Iris pigment epithelial cell (primary cell): ENCODE measurements at places on chromosomes 16 and 17.

GRCh38 chr16:57699899-57700298 is 5.3 kb downstream of the DRC7 start:
- no peak for DNase-seq

GRCh38 chr17:76382803-76383545 is 1.4 kb upstream of the SPHK1 start:
- peak; percentile 82 for DNase-seq

DNA sequence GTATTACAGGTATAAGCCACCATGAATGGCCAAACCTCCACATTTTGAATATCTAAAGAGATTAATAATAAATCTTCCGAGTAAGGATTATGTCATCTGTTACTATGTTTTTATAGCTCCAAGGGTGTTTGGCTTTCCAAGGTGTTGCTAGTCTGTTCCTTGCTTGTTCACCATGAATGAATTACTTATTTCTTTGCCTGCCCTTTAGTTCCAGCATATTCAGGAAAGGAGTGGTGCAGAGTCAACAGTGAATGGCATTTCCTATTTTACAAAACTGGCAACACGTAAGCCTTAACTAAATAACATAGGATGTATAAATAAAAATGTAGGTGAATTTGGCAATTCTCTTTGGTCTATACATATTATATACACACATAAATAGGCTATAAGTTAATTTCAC is 70.3 kb downstream of the MYO1D start:
- no peak for DNase-seq

- DNase-seq = peak; percentile 85
These were observed 17.8 kb downstream of the RGS9 start for GRCh38 chr17:65154770-65155589.

- no peak for DNase-seq
These were observed 111.6 kb downstream of the SHISA9 start for GRCh38 chr16:13013043-13013442.

DNA sequence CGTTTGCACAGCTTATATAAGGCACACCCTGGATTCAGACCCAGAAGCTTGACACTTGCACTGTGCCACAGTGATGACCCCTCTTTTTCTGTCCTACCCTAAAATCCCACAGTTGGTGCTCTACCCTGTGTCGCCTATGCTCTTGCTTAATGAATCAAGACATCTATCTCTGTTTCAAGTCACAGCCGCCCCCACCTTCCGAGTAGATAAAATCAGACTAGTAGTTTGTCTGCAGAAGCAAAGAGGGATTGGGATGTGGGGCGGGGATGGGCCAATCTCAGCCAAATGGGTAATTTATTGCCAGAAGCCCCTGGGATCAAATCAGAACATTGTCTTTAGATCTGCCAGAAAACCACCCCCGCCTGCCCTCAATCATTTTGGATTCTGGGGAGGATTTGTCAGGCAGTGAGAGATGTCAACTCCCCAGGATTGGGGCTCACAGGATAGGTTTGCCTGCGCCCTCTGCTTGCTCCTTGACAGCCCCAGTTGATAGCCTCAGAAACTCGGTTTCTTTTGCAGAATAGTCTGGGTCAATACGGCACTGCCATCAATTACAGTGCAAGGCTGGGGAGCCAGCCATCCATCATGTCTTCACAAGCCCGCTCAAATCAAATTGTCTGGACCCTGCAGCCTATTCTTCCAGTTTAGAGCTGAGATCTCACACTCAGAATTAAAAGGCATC is 520.8 kb downstream of the GRIN2A start:
- DNase-seq = no peak

- no peak for DNase-seq
These were observed 24.4 kb downstream of the TBX21 start for GRCh38 chr17:47757386-47757785.

- no peak for DNase-seq
These were observed 10.8 kb downstream of the NMRAL1 start for GRCh38 chr16:4463522-4464163.

GRCh38 chr17:349666-350065 is 2.9 kb downstream of the RPH3AL start:
- DNase-seq = no peak

GRCh38 chr17:1412185-1413110 is 12.4 kb upstream of the YWHAE start:
- peak; percentile 33 for DNase-seq

- no peak for DNase-seq
These were observed 149.7 kb downstream of the HAPSTR1 start for GRCh38 chr16:9241177-9241576.

DNA sequence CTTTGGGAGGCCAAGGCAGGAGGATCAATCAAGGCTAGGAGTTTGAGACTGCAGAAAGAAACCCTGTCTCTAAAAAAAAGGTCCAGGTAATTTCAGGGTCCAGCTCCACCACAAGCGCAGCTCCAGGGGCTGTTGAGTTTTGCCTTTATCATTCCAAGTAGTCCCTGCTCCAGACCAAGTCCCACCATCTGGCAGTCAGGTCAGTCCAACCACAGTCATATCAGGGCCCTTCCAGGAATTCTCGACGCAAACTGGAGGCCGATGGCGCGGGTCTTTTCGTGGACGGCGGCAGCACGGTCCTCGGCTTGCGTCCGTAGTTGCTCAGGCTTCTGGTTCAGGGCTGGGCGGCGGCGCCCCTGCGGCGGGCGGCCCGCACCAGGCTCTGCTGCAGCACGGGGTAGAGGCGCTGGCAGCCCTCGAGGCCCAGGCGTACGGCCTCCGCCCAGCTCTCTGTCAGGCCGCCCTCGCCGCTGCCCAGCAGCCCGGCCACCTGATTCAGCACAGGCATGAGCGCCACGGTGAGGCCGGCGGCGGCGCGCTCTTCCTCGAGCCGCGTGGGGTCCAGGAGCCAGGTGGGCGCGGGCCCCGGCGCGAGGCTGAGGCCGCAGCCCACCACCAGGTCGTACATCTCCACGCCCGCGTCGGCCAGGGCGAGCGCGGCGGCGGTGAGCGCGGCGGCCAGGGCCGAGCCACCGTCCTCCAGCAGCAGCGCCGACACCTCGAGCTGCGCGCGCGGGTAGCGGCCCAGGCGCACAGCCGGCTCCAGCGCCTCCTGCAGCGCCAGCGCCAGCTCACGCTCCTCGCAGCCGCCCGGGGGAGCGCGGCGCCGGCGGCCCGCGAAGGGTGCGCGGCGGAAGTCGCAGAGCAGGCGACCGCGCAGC is 752 bp downstream of the EXOSC6 start:
- DNase-seq = peak; percentile 69

DNA sequence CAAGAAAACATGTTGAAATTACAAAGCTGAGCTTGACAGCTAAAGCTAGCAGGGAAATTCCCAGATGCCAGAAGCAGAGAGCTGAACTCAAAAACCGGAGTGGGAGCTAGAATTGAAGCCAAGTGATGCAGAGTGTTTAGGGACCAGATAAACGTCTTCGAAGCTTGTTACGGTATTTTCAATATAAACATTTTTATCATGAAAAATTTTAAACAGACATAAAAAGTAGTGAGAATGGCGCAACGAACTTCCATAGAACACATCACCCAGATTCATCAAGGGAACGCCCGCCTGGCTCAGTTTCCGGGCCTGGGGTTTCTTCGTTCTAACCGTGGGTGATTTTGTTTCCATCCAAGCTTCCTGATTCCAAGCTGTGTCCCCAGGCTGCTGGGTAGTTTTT is 18.1 kb downstream of the SPNS2 start:
- peak; percentile 73 for DNase-seq

DNA sequence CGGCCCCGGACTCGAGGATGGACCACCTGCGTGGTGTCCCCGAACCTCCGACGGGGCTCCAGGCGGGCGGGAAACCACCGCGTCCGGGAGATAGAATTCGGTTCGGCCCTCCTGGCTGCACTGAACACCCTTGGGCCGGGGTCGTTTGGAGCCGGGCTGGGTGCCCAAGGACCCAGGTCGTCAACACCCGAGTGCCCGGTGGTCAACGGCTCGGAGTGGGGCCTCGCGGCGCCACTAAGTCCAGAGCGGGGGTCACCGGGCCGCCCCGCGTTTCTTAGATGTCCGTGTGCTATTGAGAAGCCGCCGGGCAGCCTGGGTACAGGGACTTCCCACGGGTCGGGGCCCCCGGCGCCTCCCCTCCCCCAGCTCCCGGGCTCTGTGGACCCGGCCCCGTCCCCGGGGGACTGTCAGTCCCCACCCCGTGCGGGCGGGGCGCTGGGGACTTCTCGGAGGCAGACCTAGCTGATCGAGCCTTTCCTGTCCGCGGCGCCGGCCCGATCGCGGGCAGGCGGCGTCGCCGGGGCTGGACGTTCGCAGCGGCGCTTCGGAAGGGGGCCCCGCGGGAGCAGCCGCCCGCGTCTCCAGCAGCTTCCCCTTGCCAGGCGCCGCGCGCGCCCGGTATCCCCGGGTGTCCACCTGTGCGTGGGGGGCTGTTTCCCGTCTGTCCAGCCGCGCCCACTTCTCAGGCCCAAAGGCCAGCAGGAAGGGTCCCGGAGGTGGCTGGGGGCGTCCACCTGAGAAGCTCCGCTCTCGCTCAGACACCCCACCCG is 655 bp upstream of the NPTX1 start:
- DNase-seq = no peak

- DNase-seq = peak; percentile 98
These were observed 2.3 kb upstream of the SLC25A39 start for GRCh38 chr17:44326861-44327444.

- peak; percentile 4 for DNase-seq
These were observed 66.8 kb downstream of the SALL1 start for GRCh38 chr16:51084074-51084928.

DNA sequence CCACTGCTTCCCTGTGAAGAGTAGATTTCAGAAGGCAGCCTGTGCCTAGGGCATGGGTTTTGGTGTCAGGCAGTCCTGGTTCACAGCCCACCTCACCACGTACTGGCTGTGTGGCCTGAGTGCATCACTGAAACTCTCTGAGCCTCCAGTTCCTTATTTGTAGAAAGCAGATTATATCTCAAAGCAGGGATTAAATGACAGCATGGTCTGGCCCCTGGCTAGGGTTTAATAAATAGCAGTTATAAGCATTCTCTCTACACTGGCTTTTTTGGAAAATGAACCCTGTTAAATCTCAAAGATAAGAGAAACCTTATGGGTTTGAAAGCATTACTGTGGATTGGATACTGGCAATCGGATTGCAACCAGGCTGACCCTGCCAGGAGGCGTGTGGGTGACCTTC is 2.9 kb upstream of the MT1M start:
- DNase-seq = no peak

DNA sequence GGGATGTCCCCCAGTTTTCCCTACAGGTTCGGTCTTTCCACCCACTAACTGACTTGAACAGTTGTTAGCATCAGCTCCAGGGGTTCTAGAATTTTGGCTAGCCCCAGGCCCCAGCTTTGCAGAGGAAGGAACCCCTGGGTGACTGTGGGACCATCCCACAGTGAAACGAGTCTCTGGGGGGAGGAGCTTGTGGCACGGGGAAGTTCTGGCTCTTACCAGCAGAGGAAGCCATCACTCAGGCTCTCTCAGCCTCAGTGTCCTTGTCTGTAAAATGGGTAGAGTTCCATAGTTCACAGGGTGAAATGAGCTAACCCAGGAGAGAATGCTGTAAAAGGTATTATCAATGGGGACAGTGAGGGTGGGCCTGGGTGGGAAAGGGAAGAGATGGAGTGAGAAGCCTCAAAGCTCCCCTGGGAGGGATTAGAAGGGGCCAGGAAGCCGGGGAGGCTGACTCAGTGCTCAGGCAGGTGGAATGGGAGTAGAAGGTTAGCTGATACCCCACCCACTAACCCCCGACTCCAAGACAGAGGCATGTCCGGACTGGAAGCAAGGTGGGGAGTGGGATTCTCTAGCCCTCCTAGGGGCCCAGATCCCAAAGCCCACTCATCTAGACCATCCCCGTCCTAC is 30.9 kb upstream of the CDC42EP4 start:
- peak; percentile 61 for DNase-seq

- DNase-seq = peak; percentile 54
These were observed 11.1 kb upstream of the SLC5A11 start for GRCh38 chr16:24834459-24835335.

DNA sequence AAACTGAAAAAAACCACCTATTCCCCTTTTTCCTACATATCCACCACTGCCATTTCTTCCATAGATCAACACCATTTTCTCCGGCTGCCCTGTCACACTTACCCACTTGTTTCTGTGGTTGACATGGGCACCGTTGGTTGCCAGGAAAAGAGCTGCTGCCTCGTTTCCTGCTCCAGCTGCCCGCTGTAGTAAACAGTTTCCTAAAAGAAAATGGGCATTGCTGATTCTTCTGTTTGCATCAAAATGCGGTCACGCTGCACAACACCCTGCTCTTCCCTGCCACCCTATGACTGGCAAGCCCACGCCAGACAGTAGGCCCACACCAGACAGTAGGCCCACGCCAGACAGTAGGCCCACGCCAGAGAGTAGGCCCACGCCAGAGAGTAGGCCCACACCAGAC is 46.3 kb downstream of the CYB5D2 start:
- no peak for DNase-seq

DNA sequence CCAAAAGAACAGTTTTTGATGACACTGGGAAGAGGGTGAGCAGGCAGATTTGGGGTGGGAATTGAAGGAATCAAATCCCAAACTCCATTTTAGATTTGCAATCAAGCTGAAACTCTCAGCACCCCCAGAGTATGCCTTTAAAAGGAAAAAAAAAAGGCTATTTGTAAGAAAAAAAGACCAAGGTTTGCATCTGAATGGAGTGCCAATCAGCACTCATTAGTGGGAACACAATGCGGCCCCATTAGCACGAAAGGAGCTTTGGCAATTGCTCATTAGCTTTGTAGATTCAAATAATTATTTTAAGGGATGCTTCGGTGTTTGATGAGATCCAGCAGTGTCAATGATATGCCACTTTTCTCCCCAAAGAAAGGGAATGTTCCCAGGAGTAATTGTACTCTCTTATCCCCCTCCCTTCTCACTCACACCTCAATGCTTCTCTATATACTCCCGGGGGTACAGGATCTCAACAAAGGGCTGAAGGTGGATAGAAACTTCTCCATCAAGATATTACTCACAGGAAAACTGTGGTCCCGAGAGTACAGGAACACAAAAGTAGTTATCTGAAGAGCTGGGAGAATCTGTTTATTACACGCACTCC is 32.2 kb downstream of the CHP2 start:
- no peak for DNase-seq

DNA sequence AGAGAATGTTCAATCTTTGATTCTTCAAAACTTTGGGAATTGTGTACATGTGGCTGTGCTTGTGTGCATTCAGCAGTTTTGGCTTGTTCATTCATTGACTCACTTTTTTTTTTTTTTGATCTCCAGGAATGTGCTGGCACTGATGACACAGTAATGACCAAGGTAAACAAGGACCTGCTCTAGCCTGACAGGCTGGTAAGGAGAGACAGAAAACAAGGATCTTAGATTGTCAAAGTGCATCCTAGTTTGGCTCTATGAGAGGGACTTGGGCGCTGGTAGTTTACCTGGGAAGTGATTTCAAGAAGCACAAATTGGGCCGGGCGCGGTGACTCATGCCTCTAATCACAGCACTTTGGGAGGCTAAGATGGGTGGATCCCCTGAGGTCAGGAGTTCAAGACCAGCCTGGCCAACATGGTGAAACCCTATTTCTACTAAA is 233.1 kb upstream of the WSCD1 start:
- DNase-seq = peak; percentile 50

GRCh38 chr17:1022278-1023024 is 25.5 kb downstream of the TIMM22 start:
- DNase-seq = no peak

GRCh38 chr17:74868251-74868907 is 4.4 kb downstream of the FDXR start:
- peak; percentile 24 for DNase-seq
